ENCODE measurements at places on chromosomes 7 and 10.

- no peak for DNase-seq
These were observed 24.0 kb upstream of the HELLS start for GRCh38 chr10:94521276-94522250.

DNA sequence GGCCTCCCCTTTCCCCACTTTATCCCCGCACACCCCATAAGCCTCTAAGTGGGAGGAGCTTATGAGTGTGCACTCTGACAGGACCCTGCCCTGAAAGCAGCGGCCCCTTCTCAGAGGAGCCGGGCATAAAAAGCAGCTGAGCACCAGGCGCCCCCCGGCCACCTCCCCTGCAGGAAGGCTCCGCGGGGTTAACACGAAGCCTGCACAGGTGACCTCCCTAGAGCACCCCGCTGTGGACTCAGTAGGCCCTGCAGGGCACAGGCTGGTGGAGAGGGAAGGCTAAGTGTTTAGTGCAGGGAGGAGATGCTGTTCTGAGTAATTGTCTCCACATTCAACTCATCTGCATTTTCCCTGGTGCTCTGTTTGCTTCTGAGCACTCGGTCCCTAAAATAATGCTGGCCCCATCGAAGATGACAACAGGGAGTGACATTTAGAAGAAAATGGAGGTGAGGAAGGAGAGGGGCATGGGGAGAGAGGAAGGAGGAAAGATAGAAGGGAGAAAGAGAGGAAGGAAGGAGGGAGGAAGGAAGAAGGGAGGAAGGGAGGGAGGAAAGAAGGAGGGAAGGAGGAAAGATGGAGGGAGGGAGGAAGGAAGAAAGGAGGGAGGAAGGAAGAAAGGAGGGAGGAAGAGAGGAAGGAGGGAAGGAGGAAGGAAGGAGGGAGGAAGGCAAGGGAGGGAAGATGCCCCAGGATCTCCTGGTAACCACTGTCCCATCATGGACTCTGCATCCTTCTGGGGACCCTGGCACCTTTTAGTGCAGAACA lies 25.4 kb upstream of the CNPY1 start:
- no peak for DNase-seq

DNA sequence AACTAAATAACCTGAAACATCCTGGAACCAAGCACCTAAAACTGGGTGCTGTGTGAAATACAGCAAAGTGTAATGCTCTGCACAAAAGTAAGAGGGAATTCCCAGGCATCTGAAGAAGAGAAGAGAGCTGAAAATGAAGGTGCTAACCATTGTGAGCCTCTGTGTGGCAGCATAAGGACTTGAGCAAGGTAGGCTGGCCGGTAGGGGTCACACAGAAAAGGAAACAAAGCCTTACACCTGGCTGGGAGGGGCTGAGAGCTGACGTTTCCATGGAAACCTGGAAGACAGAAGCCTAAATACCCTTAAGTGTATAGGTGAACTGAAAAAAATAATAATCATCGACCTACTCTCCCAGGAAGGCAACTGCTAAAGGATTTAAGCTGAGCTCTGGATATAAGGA lies 48.6 kb downstream of the CUL1 start:
- DNase-seq, result no peak

DNA sequence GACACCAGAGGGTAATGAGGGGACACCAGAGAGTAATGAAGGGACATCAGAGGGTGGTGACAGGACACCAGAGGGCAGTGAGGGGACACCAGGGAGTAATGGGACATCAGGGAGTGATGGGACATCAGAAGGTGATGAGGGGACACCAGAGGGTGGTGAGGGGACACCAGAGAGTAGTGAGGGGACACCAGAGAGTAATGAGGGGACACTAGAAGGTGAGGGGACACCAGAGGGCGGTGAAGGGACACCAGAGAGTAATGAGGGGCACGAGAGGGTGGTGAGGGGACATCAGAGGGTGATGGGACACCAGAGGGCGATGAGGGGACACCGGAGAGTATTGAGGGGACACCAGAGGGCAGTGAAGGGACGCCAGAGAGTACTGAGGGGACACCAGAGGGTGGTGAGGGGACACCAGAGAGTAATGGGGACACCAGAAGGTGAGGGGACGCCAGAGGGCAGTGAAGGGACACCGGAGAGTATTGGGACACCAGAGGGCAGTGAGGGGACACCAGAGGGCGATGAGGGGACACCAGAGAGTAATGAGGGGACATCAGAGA lies 10.6 kb downstream of the NACAD start:
- no peak for DNase-seq

DNA sequence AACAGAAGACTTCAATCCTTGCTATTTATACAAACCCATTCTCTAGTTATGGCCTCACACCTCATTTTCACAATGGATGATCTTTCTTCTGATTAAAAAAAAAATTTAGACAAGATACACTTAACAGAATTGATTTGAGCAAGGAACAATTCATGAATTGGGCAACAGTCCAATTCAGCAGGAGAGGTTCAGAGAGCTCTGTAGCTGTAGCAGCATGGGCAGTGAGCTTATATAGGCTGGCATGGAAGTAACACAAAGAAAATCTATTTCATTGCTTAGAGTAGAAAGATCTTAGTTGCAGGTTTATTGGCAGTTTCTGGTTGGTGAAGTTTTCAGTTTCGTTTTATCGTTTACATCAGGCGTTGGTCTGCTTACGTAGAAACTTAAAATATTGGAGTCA lies 23.0 kb upstream of the LRGUK start:
- DNase-seq, result no peak

DNA sequence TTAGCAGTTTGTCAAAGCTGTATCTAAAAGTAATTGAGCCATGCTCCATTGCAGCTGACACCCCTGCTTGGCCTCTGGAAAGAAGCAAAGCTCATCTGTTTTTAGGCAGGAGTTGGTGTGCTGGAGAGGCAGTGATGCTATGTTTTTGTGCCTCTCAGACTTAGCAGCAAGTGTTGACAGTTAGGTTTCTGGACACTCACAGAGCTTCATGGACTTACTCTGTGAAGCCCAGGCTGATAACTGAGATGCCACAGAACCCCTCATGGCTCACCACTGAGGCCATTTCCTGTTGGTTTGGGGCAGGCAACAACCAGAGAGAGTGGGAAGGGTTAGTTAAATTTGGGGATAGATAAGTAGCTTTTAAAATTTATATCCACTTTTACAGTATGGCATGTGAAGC lies 59.8 kb downstream of the BTAF1 start:
- no peak for DNase-seq

GRCh38 chr7:5526100-5526905 lies 102.7 kb upstream of the TNRC18 start:
- no peak for DNase-seq

DNA sequence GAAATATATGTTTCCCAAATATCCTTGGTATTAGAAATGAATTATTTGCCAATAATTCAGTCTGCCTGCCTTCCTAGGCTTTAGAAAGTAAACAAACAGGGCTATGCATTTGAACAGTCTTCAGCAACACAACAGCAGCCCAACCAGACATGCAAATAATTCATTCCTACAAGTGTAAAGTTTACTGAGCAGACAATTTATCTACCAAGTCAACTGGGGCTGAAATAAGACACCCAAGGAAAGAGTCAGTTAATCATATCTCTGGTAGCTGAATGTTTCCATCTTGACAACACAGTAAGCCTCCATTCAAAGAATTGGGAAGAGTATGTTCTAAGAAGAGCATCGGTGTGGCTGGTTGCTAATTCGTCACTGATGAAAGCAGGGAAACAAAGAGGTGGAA lies 38.4 kb downstream of the AIFM2 start:
- DNase-seq, result no peak

GRCh38 chr7:134744569-134744968 lies 34.9 kb upstream of the CALD1 start:
- no peak for DNase-seq

GRCh38 chr7:155667241-155667829 lies 22.9 kb downstream of the RBM33 start:
- no peak for DNase-seq

GRCh38 chr10:125823663-125824251 lies 411 bp downstream of the BCCIP start:
- DNase-seq, result no peak

- no peak for DNase-seq
These were observed 2.6 kb upstream of the METTL27 start for GRCh38 chr7:73844848-73845460.

GRCh38 chr10:12396567-12396966 lies 47.2 kb downstream of the CAMK1D start:
- DNase-seq, result no peak

DNA sequence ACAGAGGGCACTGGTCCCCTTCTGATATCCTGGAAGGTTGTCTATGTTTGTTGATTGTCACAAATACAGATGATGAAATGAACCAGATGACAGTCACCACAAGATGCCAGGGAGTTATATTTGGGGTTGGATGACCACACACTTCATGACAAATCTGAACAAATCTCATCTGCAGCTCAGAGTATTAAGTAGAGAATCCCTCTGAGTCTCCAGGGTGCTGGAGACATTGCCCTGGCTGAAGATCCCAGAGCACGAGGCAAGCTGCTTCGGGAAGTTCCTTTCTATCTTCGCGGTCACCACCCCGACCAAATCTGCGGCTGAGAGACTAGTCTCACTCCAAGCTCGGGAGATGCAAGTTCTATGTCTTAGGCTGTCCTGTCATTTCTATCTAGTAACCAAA lies 9.0 kb downstream of the DENND2A start:
- DNase-seq, result no peak

GRCh38 chr7:102191556-102192379 lies 94.9 kb upstream of the SH2B2 start:
- no peak for DNase-seq

DNA sequence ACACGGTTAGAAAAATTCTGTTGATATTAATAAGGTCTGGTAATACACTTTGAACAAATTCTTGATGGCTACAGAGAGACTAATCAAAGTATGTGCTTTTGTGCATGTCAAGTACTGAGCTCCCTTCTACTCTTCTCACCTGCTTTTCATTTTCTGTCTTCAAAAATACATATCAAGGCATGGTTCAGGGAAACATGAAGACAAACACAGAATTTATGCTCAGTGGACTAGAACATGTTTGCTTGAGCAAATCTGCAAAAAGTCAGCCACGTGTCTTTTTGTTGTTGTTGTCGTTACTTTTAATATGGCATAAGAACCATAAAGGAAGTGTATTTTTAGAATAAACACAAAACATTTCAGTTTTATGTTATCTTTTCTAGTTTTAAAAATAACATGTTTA lies 21.9 kb downstream of the CDK13 start:
- no peak for DNase-seq

DNA sequence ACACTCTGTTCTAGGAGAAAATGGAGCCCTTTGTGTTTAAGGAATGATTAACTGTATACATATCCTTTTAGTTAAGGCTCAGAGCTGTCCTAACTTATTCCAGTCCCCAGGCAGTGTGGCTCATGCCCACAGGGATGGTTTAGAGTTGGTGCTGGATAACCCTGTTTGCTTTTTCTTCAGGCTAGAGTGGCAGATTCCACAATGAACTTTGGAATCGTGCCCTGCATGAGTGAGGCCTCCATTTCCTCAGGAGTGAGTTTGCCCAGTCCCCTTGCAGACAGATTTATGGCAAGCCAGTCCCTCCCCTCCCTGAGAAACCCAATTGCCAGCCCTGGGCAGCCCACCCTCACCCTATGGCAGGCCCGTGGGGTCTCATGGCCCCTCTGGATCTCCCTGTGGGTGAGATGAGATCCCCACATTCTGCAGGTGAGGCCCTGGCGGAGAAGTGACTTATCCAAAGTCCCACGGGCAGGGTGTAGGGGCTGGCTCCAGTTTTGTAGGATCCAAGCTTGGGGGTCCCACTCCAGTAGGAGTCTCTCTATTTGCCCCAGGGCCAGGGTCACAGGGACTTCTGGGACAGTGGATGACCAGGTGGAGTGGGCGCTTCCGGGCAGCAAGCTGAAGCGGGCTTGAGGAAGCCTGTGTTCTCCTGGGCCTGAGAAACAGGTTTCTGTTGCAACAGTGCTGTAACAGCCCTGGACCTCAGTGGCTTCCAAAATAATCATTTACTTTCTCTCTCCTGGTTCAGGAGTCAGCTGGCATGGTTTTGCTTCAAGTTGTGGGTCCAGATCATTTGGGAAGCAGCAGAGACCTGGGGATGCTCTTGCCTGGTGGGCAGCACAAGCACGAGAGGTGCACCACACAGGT lies 9.0 kb upstream of the COMTD1 start:
- DNase-seq, result no peak

DNA sequence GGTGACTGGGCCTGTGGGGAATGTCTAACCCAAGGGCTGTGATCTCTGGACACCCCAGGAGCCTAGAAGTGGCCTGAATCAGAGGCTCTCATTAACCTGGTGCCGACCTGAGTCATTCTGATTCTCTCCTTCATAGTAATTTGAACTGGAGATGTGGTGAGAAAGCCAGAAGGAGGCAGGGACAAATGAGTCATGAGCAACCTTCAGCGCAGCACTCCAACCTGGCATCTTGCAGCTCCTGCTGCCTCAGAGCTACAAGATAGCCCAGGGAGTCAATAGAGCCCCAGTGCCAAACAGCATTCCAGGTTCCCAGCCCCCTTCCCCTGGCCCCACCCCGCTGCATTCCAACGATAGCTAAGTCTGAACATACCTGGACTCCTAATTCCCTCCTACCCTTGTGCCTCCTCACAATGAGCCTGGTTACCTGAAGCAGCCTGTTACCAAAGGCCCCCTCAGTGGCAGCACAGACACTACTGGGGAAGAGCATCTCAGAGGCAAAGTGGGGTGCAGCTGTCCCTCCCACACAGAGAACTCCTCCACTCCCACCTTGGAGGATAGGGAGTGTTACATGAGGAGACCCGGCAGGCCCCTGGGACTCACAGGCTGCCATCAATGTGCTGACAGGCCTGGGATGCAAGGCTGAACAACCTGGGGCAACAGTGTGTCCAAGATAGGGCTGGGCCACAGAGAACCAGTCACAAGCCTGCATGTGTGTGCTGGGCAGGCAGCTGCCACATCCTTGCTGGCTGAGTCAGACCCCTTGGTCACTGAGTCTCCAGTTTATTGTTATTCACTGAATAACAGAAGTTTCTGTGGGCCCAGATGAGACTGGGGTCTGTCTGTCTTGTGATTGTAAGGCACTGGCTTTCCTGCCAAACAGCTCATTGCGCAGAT lies 76.8 kb upstream of the LEP start:
- no peak for DNase-seq

DNA sequence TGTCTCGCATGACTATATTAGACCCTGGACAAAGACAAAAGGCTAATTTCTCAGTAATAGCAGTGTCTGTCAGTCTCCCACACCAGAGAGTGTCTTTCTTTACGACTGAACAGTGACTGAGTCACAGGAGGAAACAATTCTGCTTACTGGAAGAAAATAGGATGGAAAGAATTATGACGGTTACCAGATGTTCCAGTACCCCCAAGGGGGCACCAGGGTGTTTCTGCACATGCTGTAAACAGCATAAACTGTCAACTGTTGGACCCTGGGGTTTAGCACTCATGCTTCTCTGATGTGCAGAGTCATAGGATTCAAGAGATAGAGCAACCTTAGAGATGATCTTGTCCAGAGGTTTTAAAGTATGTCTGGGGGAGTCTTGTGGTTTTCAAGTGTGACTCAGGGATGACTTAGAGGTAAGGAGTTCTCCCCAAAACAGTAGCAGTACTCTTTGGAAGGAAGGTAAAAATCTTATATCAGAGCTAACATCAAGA lies 291.7 kb downstream of the THSD7A start:
- DNase-seq, result no peak

GRCh38 chr10:498760-499435 lies 190.6 kb downstream of the DIP2C start:
- no peak for DNase-seq

- DNase-seq, result no peak
These were observed 387.5 kb downstream of the RPS24 start for GRCh38 chr10:78420946-78421735.

GRCh38 chr10:102564209-102564834 lies 60.5 kb downstream of the SUFU start:
- no peak for DNase-seq

Measured in stimulated activated naive CD4-positive, alpha-beta T cell treated with Interleukin-2 at 50 U/mL for 16 hours (primary cell).